Mesothelial cell of epicardium (in vitro differentiated cells): ENCODE measurements at places on chromosomes 5 and 9.

DNA sequence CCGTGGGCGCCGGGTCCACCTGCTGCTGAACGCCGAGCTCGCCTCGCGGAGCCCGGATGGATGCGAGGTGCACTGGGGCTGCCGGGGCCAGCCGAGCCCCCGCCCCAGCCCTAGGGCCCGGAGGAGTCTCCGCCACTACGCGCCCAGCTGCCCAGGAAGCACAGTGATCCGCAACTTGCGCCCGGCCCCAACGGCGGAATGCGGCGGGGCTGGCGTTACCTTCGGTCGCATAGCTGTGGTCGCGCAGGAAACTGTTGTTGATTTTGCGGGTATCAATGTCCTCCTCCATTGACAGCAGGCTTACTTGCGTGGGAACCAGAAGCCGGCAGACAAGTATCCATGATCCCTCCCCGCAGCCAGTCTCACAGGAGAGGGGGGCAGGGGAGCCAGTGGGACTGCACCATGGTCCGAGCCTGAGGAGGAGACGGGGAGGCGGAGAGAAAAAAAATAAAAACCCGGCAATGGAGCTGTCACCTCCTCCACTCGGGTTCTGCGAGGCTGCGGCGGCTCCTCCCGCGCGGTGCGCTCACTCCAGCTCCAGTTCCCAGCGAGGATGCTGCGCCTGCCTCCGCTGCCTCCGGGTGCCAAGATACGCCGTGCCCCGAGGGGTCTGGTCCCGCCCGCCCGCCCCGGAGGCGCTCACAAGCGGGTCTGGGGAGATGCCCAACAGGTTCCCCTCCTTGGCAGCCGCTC lies 628 bp downstream of the PPP2R2B start:
- peak; percentile 70 for DNase-seq

DNA sequence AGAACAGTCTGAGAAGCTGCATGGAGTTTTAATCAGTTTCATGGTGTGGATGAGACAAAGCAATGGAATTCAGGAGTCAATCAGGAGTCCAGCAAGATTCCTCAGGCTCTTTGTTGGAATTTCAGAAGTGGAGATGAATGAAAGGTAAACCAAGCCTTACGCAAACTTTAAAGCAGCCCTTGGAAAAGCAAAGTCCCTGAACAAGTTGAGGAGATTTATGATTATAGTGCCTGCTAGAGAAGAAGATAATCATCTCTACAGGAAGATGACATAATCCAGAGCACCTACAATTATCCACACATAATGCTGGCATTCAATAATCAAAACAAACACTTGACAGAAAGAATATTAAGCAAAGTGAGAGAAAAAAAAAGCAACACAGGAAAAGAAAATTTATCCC lies 1380.1 kb upstream of the NUDT12 start:
- DNase-seq = no peak

DNA sequence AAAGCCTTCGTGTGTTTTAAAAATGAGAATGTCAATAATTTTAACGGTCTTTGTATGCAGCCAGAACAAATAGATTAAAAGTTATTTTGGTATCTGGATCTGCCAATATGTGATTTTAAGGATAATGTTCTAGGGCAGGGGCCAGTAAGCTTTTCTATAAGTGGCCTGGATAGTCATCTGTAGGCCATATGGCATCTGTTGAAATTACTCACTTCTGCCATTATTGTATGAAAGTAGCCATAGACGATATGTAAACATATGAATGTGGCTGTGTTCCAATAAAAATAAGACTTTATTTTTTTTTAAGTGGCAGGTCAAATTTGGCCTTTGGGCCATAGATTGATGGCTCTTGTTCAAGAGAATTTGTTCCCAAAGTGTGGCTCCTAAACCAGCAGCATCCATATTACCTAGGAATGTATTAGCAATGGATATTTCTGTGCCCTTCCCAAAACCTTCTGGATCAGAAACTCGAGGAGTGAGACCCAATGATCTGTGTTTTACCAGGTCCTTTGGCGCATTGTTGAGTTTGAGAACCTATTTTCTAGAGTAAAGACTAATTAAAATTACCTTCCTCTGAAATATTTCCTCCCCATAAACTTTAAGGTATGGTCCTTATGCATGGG lies 55.9 kb downstream of the C6 start:
- DNase-seq = no peak

DNA sequence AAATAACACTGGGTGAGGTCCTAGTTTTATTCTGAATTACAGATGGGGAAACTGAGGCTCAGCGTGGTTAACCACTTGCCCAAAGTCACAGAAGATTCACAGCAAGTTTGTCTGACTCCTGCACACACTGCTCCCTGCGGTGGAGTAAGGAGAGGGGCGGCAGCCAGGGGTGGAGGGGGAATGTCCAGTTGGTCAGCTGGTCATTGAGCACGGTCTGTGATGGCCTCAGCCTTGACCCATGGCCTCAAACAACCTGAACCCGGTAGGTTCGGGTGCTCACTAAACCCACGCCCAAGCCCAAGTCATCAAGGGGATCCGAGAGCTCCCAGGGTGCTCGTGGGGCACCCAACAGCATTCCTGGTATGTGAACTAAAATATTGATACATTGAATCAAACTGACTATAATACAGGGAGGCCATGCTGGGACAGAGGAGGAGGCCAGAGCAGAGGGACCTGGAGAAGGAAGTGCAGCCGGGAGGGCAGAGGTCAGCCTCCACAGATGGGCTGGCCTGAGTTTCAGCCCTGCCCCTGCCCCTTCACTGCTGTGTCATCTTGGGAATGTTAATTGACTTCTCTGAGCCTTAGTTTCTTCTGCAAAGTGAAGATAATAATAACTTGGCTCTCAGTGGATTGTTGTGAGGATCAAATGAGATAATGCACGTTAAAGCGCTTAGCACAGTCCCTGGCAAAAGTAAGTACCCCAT lies 3.6 kb upstream of the IL17B start:
- no peak for DNase-seq

DNA sequence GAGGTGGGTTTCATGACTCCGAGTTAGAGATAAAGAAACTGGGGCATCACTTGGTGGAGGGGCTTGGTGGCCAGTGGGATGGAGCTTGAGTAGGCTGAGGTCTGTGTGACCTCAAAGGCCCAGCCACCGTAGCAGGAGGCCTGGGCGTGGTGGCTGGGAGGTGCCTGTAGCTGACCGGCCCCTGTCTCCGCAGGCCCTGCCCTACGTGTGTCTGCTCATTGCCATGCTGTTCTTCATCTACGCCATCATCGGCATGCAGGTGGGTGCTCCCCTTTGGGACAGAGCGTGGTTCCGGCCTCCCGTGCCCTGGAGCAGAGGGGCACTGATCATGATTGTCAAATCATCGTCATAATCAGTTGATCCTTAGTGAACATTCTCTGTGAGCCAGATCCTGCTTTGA lies 196.2 kb downstream of the CACNA1B start:
- no peak for DNase-seq

- DNase-seq = no peak
Measured at GRCh38 chr9:81984928-81985327, 3.6 kb upstream of the SPATA31D1 start.
